Trophoblast cell (in vitro differentiated cells and primary cell): ENCODE measurements at places on chromosomes 12 and 14.
A peak's percentile ranks its signal among the peaks of the same experiment; 100 is the strongest.

- DNase-seq = no peak
Observed at GRCh38 chr14:76908834-76909233, 82.6 kb downstream of the LRRC74A start.

GRCh38 chr12:28457785-28458184 lies 267.5 kb downstream of the CCDC91 start:
- no peak for DNase-seq

DNA sequence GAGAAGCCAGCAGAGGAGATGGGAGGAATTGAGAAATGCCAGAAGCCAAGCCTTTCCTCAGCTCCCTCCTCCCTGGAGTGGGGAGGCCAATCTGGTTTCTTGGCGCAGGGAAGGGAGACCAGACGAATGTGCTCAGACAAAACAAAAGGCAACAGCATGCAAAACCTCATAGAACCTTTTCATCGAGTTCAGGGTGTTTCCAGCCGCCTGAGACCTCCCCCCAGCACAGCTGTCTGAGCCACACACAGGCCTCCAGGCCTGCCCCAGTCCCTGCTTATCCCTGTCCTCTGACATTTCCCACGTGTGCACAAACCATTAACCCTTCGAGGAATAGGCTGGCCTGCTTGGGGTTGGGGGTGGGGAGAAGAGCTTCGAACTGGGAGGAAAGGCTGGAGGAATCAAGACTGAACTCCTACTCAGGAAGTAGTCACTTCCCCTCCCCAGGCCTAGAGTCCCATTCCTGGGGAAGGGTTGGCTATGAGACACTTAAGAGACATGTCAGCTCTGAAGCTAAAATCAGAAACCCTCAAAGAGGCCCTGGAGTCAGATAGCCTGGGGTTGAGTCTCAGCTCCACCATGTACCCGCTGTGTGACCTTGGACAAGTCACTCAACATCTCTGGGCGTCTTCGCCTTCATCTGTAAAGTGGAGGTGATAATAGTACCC lies 10.7 kb downstream of the TBX3 start:
- no peak for DNase-seq

DNA sequence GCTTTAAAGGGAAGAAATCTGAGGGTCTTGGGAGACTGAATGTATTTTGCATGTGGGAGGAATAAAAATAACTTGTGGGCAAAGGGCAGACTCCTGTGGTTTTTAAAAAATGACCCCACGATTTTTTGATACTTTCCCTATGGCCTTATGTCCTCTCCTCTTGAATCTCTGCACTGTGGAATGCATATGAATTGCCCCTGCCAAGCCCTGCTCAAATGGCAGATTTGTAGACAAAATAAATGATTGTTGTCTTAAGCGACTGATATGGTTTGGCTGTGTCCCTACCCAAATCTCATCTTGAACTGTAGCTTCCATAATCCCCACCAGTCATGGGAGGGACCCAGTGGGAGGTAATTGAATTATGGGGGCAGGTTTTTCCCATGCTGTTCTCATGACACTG lies 223.8 kb downstream of the DACT1 start:
- DNase-seq = no peak

DNA sequence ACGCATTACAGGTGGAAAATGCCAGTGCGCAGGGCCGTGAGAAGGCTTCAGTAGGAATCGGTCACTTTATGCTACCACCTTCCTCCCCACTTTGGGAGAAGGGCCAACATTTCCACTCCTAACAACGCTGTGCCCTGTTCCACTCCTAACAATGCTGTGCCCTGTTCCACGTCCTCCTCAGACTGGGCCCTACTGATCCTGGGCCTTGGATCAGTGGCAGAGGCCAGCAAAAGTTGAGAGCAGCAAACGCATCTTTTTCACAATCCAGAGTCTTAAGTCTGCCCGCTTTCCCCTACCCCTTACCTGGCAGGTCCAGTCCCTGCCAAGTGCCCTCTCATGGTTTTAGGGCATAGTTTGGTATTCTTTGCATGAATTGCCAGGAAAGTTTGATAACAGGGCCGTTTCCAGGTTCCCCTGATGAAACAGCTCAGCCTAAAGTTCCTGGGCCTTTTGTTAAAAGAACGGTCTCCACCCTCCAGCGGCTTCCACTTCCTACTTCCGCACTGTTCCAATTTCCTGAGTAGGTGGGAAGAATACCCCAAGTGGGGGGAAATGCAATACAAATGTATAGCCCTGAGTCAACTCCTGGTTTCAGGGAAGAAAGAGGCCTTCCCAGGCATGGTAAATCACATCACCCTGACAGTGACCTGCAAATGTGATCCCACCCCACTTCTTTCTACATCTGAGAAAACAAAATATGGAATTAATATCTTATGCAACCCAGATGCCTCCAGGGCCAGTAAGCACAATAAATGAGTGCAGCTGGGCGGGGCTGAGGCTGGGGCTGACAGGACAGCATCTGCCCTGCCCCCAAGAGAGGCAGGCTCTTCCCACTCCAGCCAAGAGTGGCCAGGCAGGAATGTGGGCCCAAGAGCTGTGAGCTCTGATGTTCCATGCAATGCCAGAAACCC lies 15.0 kb downstream of the KCTD10 start:
- DNase-seq = peak; percentile 32

DNA sequence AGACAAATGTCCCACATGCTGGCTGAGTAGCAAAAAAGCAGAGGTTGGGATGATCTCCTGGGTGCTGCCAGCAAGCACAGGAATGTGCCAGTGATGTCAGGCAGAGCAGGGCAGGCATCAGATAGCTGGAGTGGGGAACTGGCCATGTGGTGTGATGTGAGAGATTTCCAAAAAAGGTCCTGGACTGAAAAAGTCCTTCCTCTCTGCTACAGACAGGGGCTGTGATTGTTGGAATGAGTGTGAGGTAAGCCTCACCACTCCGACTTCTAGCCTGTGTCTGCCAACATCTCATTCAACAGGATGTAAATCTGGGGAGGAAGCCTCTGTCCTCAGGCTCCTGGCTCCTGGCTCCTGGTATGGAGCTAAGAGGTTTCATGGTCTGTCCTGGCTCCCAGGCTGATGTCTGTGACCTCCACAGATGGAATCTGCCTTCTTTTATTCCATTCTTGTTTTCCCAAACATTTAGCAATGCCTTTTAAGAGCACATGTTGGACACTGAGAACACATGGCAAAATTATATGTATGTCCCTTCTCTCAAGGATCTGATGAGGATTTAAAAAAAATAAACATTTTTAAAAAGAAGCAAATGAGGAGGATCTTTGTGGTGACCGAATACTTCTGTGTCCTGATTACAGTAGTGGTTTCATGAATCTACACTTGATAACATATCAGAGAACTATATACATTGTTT lies 50.1 kb upstream of the STK38L start:
- DNase-seq = no peak

- peak; percentile 99 for DNase-seq
Observed at GRCh38 chr12:108731105-108731865, at the start of gene CORO1C. Gene CORO1C (minus strand): TSS chr12:108731518. CDS start chr12:108701318, 30,200 bp downstream.

GRCh38 chr12:129379076-129379804 lies 524.6 kb downstream of the TMEM132D start:
- DNase-seq = no peak

DNA sequence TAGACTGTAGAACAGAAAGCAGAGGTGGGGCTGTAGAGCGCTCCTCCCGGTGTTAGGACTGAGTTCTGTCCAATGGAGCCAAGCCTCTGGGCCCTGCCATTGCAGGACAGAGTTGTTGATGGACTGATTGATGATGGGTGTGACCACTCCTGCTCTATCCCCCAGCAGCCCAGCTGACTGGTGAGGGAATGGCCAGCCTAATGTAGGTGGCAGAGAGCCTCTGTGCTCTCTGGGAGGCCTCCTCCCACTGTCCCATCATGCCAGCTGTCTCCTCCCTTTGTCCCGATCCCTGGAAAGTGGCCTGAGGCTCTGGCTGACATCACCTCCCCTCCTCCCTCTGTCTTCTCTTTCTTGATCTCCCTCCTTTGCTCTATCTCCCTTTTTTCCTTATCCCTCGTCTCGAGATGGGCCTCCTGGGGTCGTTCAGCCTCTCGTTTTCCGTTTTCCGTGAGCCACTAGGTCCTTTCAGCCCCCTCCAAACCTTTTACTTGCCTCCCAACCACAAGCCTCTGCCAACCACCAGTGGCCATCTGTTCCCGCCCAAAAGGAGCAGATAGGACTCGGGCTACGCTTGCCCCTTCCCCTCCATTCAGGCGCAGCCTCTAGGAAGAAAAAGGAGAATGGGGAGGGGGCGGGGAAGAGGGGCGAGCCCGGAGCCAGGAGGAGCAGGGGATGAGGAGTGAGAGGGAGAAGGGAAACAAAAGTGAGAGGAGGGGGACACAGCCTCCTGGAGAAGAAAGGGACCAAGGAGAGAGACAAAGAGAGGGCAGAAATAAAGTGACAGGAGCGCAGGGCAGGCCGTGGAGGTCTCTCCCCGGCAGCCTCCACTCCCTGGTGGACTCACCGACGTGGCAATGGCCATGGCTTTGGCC lies 572 bp downstream of the EFS start:
- peak; percentile 49 for DNase-seq

DNA sequence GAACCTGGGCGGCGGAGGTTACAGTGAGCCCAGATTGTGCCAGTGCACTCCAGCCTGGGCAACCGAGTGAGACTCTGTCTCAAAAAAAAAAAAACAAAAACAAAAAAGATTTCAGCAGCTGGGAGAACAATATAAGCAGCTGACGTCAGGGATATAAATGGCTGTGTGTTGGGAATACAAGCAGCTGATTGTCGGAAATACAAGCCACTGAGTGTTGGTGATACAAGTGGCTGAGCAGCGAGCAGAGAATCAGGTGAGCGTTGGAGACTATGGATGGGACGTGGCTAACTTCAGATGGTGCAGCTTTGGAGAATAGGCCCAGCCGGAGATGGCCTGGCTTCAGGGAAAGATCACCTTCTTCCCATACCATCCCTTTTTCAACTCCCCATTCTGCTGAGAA lies 32.0 kb downstream of the PSEN1 start:
- DNase-seq = no peak

DNA sequence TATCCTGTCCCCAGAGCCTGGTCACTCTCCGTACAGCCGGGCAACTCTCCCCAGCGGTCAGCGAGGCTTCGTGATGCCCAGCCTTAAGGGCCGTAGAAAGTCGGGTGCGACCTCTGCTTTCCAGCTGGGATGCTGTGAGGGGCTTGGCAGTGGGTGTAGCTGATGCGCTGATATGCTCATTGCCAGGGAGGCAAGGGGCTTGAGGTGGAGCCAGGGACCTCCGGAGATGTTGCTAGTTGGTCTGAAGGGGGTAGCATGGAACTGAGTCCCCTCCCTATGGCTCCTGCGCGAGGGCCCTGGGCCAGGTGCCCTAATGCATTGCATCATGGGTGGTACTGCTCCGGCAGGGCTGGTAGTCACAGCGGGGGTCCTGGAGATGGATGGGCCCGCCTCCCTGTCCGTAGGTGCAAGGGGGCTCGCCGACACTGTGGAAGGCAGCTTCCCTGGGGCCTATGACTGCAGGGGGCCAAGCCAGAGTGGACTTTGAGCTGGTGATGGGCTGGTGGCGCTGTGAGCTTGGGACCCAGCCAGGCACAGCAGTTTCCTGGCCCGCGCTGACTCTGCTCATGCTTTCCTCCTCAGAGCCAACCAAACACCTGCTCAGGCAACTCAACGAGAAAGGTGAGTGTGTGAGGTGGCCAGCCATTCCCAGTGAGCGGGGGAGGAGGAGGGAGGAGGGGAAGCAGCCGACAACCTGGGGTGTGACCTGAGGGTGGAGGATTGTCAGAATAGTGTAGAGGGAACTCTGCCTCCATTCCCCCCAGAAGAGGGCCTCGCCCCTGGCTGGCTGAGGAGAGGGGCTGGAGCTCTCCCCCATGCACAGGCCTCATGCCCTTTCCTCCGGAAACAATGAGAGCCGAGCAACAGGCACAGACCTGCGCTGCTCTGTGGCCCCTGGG lies 32.3 kb downstream of the PLEKHG3 start:
- no peak for DNase-seq

GRCh38 chr14:97120611-97121031 lies 323.4 kb downstream of the VRK1 start:
- DNase-seq = no peak

DNA sequence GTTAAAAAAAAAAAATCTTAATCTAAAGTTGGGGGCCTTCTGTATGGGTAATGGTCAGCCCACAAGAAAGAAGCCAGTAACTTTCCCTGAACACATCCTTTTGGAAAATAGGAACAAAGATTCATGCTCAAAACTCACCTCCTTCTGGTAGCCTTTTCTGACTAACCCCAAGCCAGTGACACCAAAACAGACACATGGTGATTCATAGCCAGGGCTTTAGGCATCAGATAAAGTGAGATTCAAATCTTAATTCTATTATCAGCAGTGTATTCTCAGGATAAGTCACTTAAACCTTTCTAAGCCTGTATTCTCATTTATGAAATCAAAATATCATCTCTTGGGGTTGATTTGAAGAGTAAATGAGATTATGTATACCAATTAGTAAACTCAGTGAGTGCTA lies 4.9 kb downstream of the ATP5MC2 start:
- no peak for DNase-seq

- peak; percentile 64 for DNase-seq
Observed at GRCh38 chr12:124172636-124173035, 122.3 kb upstream of the RFLNA start.

GRCh38 chr14:89574420-89574819 lies 157.4 kb upstream of the FOXN3 start:
- DNase-seq = no peak

DNA sequence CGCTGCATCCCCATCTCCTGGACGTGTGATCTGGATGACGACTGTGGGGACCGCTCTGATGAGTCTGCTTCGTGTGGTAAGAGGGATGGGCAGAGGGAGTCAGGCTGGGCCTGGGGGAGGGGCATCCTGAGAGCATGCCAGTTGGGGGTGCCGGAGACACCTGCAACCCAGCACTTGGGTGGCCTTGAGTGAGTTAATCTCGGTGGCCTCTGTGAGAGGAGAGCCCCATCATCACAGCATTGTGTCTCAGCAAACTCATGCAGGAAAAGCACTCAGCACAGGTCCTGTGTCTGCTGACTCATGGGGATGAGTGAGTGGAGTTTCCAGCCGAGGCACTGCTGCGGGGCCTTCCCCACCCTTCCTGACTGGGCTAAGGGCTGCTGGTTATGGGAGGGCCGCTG lies 19.6 kb upstream of the LRP1-AS start:
- DNase-seq = peak; percentile 51

DNA sequence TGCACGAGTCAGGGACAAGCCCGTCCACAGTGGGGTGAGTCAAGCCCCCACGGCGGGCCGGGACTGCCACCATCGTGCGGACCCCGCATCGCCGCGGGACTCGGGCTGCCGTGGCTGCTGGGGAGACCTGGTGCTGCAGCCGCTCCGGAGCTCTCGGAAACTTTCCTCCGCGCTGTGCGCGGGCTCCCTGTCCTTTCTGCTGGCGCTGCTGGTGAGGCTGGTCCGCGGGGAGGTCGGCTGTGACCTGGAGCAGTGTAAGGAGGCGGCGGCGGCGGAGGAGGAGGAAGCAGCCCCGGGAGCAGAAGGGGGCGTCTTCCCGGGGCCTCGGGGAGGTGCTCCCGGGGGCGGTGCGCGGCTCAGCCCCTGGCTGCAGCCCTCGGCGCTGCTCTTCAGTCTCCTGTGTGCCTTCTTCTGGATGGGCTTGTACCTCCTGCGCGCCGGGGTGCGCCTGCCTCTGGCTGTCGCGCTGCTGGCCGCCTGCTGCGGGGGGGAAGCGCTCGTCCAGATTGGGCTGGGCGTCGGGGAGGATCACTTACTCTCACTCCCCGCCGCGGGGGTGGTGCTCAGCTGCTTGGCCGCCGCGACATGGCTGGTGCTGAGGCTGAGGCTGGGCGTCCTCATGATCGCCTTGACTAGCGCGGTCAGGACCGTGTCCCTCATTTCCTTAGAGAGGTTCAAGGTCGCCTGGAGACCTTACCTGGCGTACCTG lies 1.1 kb downstream of the PDE3A start:
- peak; percentile 7 for DNase-seq

- DNase-seq = no peak
Observed at GRCh38 chr12:119868992-119869391, 8.1 kb downstream of the CIT start.

- no peak for DNase-seq
Observed at GRCh38 chr12:15453613-15454012, 131.3 kb downstream of the PTPRO start.
